Progenitor cell of endocrine pancreas (in vitro differentiated cells): ENCODE measurements at places on chromosomes 16 and 17.

GRCh38 chr17:19940722-19941464 lies 36.7 kb downstream of the AKAP10 start:
- DNase-seq, result no peak

GRCh38 chr17:69142175-69142802 lies 594 bp upstream of the ABCA6 start:
- no peak for DNase-seq

- DNase-seq, result no peak
These were observed 35.7 kb downstream of the NOS2 start for GRCh38 chr17:27764589-27764988.

DNA sequence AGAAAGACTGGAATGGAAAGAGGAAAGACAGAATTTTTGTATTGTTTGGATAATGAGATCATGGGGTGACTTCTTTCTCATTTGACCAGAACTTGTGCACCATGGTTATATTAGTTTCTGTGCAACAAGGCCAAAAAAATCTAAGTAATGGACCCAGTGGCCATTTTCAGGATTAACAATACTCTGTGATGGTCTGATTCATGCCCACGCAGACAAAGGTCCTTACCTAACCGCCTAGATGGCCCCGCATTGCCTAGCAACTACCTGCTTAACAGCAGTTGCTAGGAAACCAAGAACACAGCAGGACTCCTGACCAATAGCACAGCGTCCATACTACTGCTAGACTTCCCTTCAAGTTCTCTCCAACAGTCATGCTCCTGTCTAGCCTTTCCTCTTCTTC lies 22.4 kb downstream of the MIS12 start:
- no peak for DNase-seq
